SW 1271 (cell line): ENCODE measurements at places on chromosomes 16 and 17.

DNA sequence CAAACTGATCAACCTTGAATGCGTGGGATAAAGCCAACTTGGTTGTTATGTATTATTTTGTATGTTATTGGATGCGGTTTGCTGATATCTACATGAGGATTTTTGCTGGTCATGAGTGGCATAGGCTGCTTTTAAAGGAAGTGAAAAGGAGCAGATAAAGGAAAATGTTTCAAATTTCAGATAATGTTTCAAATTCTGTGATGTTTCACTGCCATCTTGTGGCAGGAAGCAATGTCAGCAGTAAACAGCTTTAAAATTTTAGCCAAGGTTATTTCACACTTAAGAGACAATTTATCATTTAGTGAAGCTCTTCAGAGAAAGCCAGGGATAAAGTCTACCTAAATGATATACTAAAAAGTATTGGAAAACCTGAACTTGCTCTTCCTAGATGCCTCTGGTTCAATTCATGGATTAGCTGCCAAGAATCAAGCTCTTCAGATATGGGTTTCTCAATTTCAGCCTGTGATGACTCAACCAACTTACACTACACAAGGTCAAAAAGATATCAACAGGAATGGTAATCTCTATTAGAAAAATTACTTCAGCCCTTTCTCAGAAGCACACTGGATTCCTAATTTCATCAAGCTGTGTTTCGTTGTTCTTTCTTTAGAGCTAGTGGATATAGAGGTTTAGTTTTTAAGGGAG, 136.0 kb upstream of the C17orf78 start:
- DNase-seq = peak; percentile 20

DNA sequence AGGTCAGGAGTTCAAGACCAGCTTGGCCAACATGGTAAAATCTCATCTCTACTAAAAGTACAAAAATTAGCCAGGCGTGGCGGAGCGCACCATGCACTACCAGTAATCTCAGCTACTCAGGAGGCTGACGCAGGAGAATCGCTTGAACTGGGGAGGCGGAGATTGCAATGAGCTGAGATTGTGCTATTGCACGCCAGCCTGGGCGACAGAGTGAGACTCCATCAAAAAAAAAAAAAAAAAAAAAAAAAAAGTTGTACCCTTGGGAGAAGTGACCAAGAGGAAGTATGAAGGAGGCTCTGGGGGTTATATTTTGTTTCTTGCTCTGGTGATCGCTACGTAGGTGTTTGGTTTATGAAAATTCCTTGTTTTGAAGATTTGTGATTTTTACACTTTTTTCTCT, 66.3 kb downstream of the LITAF start:
- no peak for DNase-seq

DNA sequence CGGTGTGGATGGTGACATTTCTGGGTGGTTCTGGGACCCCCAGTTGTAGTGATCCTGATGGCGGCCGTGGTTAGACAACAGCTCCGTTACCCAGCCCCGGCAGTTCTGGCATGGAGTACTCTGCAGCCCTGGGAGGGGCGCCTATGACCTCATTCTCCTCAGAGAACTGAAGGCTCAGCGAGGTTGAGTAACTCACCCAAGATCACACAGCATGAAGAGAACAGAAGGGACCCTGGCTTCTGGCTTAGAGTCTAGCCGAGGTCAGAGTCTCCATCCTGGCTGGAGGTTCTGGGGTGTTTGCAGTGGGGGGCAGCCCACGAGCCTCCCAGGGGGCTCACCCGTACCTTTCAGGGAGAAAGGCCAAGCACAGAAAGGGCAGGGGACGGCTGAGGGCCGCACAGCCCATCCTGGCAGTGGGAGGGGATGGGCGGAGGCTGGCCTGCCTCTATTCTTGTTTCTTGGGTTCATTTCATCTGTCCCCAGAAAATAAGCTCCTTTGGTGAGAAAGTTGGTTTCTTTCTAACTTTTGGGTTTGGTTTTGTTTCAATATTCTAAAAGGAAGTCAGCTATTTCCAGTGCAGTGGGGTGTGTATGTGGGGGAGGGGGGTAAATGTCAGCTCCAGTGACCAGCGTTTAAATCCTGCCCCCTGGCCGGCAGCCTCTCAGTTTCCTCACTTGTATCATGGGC, 13.2 kb downstream of the ZFPM1 start:
- DNase-seq = no peak

DNA sequence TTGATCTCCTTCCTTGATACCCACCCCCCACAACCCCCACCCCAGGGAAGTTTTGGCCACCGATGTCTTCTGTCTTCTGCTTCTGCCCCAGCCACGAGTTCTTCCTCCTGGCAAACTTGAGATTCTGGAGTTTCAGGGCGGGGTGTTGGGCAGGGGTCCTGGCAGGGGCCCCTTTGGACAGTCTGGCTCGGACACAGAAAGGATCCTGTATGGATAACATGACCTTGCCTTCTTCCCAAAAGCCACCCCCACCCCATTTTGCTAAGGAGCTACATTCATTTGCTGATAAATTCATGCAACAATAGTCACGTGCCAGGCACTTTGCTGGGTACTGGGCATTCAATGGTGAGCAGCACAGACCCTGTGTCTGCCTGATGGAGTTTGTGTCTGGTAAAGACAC, 5.9 kb upstream of the COL1A1 start:
- no peak for DNase-seq

- no peak for DNase-seq
These were observed 2.1 kb upstream of the MMP2 start for GRCh38 chr16:55476625-55477533.

DNA sequence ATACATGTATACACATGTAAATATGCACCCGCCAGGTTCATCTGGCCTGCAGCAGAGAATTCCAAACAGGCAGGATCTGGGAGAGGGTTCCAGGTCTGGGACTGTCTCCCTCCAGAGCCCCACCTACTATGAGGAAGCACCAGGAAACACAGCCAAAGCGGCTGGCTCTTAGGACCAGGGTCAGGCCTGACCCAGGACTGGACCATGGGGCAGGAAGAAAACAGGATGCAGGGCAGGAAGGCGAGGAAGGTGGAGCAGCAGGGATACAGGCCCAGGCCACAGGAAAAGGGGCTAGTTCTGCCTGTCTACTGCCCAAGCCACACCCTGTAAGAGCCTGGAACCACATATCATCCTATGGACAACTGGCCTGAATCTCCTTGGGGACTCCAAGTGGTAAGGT, 2.2 kb downstream of the HID1 start:
- DNase-seq = no peak

DNA sequence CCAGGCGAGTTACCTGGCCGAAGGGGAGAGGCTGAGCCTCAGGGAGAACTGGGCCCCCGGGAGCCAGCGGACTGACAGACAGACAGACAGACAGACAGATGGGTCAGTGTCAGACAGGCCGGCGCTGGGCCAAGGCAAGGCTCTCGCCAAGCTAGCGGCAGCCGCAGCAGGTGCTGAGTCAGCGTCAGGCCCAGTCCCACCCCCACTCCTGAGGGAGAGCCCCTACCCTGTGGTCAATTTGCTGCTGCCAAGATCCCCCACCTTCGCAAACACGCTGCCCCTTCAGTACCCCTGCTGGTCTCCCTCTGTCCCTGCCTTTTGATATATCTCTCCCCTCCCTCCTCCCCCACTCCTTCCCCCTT, 1.5 kb downstream of the FGF11 start:
- DNase-seq = no peak

GRCh38 chr17:17780922-17781590, 55.7 kb downstream of the SREBF1 start:
- DNase-seq = no peak

GRCh38 chr16:84931107-84931494, 80.2 kb downstream of the ZDHHC7 start:
- DNase-seq = no peak

- DNase-seq = no peak
These were observed 58.8 kb downstream of the SMG6 start for GRCh38 chr17:2244545-2245525.

- no peak for DNase-seq
These were observed 33.8 kb downstream of the COG1 start for GRCh38 chr17:73226556-73227172.

DNA sequence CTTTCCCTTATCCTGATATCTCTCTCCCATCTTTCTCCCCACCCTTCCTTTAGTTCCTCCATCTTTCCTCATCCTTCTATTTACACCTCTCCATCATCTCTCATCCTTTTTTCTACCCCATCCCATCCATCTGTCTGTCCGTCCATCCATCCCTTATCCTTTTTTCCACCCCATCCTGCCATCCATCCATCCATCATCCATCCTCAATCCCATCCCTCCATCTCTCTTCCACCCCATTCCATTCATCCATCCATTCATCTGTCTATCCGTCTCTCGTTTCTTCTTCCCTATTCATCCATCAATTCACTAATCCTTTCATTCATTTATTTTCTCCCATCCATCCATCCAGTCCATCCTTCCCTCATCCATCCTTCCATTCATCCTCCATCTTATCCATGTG, 68.1 kb downstream of the ABCC6 start:
- DNase-seq = no peak

DNA sequence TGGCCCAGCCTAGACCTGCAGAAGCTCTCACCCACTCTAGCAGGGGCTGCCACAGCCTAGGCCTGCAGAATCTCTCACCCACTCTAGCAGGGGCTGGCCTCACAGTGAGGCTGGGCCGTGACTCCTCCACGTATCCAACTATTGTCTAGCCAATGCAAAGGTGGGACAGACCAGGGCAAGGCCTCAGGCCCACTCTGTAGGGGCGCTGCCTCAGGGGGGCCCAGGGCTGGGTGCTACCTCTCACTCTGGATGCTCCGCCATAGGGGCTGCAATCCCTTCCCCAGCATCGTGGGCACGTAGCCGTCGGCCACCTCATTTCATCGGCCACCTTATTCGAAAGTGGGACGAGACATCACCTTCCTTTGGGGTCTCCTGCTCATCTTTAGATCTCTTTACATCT, 51.7 kb downstream of the RPH3AL start:
- DNase-seq = no peak

- peak; percentile 25 for DNase-seq
These were observed 65.9 kb upstream of the SDK2 start for GRCh38 chr17:73710095-73710592.

DNA sequence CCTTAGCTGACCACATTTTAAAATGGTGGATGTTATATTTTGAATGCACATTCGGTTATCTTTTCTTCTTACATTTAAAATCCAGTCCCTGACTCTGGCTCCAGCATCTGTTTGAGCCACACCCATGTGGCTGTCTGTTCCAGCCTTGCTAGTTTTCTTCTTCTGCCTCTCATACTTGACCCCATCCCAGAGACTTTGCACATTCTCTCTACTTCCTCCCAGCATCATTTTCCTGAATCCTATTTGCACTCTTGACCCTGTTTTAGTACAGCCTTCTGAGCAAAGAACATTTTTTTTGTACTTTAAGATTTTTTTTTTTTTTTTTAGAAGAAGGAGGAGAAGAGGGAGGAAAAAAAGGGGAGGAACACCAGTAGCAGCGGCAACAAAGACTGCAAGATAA, 23.3 kb upstream of the MAF start:
- no peak for DNase-seq

- no peak for DNase-seq
These were observed 89.7 kb downstream of the MARCHF10 start for GRCh38 chr17:62718429-62718828.

- no peak for DNase-seq
These were observed 56.6 kb downstream of the WSCD1 start for GRCh38 chr17:6126768-6127167.

- DNase-seq = no peak
These were observed 38.0 kb downstream of the CACNG3 start for GRCh38 chr16:24294131-24294530.

DNA sequence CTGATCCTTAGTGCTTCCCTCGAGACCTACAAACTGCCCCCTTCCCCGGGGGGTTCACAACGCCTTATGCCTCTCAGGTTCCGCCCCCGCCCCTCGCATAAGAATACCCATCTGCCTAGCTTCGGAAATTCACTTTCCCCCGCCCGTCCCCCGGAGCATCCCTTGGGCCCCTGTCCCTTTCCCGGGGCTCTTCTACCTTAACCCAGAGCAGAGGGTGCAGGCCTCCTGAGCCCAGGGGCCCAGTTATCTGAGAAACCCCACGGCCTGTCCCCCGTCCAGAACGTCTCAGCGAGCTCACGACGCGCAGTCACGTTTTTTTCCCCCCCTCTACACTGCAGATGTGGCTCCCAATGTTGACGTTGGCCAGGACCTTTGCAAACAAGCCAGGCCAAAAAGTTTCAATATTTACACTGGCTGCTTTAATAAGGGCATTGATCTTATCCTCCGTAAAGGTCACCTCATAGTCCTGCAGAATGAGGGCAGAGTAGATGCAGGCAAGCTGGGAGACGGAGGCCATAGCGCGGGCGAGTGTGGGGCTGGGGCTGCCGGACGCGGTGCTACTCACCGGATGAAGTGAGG, 1.4 kb upstream of the NBR1 start:
- DNase-seq = no peak

GRCh38 chr16:87722590-87723225, 43.1 kb downstream of the KLHDC4 start:
- no peak for DNase-seq

- DNase-seq = no peak
These were observed 40.4 kb upstream of the HELZ start for GRCh38 chr17:67285360-67285759.

DNA sequence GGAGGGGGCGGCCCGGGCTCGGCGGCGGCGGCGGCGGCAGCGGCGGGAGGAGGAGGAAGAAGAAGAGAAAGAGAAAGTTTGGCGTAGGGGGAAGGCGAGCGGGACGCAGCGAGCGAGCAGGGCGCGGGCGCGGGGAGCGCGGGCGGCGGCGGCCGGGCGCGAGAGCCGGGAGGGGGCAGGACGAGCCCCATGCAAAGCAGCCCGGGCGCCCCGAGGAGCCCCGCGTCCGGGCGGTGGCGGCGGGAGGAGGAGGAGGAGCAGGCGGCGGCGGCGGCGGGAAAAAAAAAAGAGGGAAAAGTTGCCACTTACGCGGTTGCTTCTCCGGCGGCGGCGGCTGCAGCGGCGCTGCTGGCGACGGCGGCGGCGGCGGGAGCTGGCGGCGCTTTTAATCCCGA, 10.3 kb upstream of the ZFHX3 start:
- peak; percentile 12 for DNase-seq
